ENCODE measurements at places on chromosomes 4 and X.

- peak; percentile 89 for DNase-seq
Observed at GRCh38 chrX:125378205-125378604, 58.5 kb downstream of the TEX13C start.

DNA sequence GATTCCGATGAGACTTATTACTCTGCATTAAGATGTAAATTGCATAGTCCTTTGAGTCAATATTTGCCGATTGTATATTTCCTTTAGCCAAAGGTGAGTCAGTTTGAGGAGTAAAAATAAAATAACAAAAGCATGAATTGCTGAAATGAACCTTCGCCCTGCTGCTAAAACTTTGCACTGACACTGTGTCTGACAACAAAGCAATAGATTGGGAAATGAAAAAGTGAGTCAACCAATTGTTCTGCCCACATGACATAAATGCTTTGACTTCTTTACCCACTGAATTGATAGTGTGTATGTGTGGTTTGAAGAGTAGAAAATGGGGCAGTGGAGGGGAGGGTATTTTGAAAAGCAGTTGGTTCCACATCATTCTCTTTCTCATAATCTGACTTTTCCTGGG, 88.4 kb upstream of the AFF2 start:
- peak; percentile 14 for DNase-seq

- no peak for DNase-seq
Observed at GRCh38 chr4:151475035-151475714, 66.2 kb downstream of the FHIP1A start.

DNA sequence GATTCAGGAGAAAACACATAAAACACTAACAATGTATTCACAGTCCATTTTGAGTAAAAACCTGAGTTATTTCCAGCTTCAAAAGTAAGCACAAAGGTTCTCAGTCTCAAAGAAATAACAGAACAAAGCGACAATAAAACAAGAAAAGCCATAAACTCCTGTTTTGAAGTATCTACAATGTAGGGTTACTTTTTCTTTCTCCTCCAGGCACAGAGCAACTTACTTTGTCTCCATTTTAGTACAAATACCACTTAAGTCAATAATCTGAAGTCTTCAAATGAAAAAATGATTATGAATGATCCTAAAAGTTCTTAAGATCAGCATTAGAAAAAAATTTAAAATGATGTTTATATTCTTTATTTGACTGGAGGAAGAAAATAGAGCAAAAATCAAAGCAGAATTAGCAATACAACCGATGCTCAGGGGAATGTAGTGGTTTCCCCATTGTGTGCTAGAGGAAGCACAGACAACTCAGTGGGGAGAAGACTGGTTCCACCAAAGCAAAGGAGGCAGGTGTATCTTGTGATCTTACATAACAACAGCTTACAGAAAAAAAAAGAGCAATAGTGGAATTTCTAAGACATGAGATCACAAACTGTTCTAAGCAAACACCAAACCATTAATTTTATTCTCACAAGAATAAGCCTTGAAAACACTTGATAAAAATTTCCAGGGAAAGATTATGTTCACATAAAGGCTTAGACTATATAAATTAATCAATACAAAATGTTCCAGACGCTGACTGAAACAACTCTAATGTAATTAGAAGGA, 35.1 kb downstream of the EPHA5 start:
- DNase-seq = peak; percentile 74

- peak; percentile 91 for DNase-seq
Observed at GRCh38 chr4:105474099-105474518, 247 bp upstream of the PPA2 start.

DNA sequence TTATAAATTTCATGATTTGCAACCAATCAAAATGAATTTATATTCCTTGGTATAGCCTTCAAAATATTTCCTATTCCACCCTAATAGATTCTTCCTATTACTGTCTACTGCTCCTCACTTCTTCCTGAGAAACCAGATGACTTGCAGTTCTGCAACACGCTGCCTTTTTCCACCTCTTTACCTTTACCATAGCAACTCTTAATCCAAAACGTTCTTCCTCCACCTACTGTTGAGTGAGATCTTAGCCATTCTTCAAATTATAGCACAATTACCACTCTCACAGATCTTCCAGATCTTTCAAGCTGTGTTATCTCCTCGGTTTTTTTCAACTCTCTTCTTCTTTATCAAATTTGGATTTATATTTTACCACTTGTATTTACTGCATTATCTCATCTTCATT, 289.8 kb downstream of the ADGRL3 start:
- DNase-seq = no peak

GRCh38 chrX:69109706-69110105, 55.5 kb downstream of the PJA1 start:
- DNase-seq = no peak

GRCh38 chrX:13015536-13016236, 28.7 kb downstream of the FAM9C start:
- DNase-seq = no peak

DNA sequence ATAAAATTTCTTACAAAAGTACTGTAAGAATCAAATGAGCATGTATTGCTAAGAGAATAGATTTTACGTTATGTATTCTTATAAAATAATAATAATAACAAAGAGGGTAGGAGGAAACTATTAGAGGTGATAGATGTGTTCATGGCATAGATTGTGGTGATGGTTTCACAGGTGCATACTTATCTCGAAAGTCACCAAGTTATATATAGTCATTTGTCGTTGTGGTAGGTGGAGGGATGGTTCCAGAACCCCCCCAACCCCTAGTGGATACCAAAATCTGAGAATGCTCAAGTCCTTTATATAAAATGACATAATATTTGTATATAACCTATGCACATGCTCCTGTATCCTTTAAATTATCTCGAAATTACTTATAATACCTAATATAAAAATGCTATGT, 36.7 kb upstream of the H2AZ1 start:
- no peak for DNase-seq

- DNase-seq = no peak
Observed at GRCh38 chr4:83906561-83906960, 370.7 kb downstream of the GPAT3 start.

DNA sequence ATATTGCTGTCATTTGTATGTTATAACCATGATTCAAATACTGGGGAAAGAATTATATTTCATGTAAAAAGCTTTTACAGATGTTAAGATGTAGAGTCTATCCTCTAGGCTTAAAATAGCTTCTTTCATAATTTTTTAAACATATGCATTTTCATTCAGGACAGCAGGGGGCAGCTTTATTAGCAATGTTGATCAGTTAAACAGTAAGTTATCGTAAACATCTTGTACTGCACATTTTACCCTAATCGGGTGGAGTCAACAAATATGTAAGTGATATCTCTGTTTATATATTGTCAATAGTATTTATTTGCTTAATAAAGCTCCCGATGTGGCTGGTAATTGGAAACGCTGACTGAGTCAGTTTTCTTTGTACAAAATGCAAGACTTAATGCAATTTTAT, 142.5 kb upstream of the MED14 start:
- peak; percentile 26 for DNase-seq

DNA sequence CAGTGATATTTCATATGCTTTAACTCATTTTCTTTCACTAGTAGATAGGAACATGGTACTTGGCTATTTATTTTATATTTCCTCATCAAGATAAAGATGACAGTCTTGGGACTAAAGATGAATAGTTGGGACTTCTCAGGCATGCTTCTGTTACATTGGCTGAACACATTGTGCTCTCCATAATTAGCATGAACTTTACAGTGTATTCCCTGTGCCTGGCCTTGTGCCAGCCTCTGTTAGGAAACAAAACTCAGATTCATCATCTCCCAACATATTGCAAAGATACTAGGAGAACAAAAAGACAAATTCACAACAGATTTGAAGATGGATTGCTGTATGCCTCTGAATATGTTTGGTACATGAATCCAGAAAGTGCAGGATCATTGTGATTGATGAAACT, 26.4 kb downstream of the GRIA2 start:
- no peak for DNase-seq

DNA sequence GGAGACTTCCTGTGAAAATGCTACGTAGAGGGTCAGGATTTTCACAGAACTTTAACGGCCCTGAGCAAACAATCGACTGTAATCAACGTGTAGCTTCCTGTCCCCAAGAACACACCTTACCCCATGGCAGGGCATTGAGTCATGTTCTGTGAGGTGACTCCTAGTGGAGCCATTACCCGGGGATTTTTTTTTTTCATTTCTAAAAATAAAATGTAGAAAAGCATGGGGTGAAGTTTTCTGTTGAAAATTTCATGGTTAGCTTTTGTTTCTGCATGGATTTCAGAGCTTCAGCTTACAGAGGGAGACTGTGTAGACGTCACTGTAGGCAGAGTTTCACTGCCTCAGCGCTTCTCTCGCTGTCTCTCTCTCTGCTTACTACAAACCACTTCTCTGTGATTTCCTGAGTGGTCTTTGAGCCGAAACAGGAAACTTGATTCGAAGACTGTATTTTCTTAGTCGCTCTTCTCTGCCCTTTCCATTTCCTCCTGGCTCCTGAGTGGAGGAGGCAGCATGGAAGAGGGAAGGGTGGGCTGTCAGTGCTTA, 111.7 kb downstream of the NFKB1 start:
- DNase-seq = no peak

GRCh38 chr4:110510955-110511544, 35.1 kb downstream of the ENPEP start:
- DNase-seq = peak; percentile 75

DNA sequence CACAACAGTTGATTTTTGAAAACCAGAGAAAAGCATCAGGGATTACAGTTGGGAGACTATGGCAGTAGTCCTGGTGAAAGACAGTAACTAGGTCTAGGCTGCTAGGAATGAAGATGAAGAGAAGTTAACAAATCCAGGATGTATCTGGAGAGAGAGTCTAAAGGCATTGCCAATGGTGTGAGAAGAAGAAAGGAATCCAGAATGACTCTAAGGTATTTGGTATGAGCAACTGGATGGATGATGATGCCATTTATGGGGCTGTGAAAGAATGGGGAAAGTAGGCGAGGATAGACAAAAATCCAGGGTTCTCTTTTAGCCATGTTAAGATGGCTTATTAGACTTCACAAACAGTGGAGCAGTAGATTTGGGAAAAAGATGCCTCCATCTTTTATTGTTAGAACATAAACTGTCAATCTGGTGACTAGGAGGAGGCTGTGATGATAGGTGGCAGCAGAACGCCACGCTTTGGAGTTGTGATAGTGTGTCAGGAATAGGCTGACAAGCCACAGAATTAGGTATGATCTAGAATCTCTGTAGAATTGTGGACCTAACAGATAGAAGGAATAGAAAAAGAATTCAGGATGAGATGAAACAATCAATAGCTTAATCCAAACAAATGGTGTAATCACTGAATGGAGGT, 27.3 kb upstream of the JADE1 start:
- DNase-seq = no peak

- DNase-seq = no peak
Observed at GRCh38 chr4:102843273-102843672, 15.9 kb upstream of the UBE2D3 start.

DNA sequence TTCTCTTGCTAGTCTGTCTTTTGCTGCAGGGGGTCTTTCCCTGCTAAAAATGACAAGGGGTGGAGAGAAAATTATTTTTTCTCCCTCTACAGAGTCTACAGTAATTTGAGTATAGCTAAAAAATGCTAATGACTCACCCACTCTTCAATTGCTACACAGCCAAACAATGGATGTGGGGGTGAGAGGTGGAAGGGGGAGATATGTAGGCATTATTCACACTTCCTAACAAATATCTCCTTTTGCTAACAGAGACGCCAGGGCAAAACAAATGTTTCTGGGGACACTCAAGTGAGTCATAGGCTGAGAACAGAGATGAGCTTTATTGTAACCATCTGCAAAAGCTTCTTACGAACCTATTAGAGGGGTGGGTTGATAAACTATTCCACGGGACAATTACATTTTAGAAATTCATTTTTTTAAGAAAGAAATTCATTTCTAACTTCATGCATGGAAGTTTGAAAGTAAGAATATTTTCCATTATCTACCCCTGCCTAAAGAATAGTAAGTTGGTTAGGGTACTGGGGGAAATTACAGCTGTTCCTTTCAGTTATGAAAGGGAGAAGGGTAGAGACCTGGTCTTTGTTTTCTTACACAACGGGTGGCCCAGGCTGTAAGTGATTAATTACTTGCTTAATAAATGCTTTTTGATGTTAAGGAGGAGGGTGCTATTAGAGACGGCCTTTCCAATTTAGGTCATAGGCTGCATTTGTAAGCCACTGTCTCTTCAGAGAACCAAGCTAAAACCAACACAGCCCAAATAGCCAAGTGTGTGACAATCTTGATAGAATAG, 12.8 kb downstream of the SCD5 start:
- peak; percentile 52 for DNase-seq

DNA sequence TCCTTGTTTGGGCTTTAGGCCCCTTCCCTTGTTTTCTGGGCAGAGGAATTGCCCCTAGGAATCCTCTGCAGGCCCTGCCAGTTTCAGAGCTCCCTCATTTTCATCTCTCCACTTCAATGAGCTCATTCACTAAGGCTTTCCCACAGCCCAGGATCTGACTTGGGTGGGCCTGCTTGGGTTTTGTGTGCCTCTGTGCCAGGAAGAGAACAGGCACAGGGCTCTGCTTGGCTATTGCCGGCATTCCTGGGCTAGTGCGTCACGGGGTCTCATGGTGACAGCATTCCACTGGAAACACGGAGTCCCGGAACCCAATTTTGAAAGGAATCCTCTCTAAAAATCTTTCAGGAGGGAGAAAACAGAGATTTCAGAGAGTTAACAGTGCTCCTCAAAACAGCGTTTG, 150.5 kb downstream of the VCX3A start:
- no peak for DNase-seq

GRCh38 chr4:1167244-1167949, 5.0 kb downstream of the SPON2 start:
- peak; percentile 73 for DNase-seq

GRCh38 chr4:187929024-187929423, 66.5 kb upstream of the ZFP42 start:
- DNase-seq = peak; percentile 70

DNA sequence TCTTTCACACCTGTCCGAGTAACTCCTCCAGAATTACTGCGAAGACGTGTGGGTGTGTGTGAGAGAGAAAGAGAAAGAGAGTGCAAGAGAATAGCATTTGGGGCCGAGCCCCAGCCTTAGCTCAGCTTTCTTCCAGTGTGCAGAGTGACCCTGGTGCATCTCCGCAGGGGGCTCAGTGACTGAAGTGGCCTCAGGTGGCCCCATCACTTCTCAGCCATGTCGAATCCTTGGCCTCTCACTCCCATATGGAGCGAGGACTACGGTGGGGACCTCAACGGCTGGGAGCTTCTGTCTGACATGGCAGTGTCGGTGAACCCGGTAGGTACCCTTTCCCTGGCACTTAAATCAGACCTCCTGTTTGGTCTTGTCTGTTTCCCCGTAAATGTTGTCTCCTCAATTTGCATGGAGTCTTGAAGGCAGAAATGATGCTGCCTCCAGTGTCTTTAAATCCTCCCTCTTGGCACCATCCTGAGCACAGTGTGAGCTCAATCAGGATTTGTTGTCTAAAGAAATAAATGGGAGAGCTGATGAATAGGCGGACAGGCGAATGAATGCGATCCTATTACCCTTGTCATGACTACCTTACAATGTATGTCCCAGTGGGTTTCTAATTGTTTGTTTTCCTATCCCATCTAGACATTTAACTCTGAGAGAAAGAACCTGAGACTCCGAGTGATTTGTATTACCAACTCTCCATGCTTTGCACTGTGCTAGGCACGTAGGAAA, 305.9 kb downstream of the AFF2 start:
- DNase-seq = no peak

- DNase-seq = no peak
Observed at GRCh38 chr4:98946359-98946758, 17.4 kb upstream of the EIF4E start.
